ENCODE measurements at places on chromosomes 11 and 22.

DNA sequence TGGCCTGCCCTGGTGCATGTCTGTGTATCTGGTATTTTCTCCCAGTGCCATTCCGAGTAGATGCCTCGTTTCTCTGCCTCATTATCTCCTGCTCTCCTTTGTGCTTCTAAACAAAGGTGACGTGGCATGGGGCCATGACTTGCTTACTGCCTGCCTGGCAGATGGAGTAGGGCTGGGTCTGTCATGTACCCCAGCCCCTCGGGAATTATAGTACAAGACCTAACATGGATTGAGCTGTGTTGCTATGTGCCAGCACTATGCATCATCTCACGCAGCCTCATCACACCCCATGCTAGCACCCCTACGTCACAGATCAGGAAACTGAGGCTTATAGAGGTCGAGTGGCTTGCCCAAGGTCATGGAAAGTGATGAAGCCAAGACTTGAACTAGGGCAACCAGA is 88.1 kb downstream of the GALNT18 start:
- DNase-seq = no peak

GRCh38 chr11:27282806-27283205 is 80.2 kb downstream of the CCDC34 start:
- no peak for DNase-seq

GRCh38 chr11:80330264-80330663 is 889.4 kb upstream of the TENM4 start:
- no peak for DNase-seq

- peak; percentile 40 for DNase-seq
Observed at GRCh38 chr22:50601669-50602337, 1.2 kb downstream of the MAPK8IP2 start.

GRCh38 chr11:18383388-18384156 is 10.8 kb upstream of the LDHA start:
- peak; percentile 78 for DNase-seq

- DNase-seq = no peak
Observed at GRCh38 chr22:46515208-46516111, 22.0 kb downstream of the CELSR1 start.

- no peak for DNase-seq
Observed at GRCh38 chr22:50691521-50691920, 18.9 kb downstream of the SHANK3 start.

- DNase-seq = no peak
Observed at GRCh38 chr11:74485868-74486267, 7.7 kb downstream of the LIPT2 start.

GRCh38 chr11:111406589-111406988 is 27.5 kb upstream of the POU2AF1 start:
- no peak for DNase-seq

- no peak for DNase-seq
Observed at GRCh38 chr11:20205807-20206206, 45.5 kb upstream of the DBX1 start.

DNA sequence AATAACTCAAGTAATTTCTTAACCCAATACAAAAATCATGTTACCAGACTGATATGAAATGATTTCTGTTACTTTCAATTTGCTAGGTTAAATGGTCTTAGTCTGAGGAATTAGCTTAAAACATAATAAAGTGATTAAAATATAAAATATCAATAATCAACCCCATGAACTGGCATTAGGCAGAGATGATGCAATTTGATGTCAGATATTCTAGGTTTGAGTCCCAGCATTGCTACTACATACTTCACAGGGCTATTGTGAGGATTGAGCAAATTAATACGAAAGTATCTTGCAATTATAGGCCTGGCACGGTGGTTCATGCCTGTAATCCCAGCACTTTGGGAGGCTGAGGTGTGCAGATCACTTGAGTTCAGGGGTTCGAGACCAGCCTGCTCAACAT is 66.5 kb downstream of the PICALM start:
- no peak for DNase-seq

DNA sequence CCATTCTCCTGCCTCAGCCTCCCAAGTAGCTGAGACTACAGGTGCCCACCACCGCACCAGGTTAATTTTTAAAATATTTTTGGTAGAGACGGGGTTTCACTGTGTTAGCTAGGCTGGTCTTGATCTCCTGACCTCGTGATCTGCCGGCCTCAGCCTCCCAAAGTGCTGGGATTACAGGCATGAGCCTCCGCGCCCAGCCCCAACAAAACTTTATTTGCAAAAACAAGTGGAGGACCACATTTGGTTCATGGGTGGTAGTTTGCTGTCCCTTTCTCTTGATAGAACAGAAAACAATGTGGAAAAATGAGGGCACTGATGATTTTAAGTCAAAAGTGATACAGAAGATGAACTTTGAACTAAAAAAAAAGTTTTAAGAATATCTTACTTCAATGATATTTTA is 121.8 kb upstream of the SERPIND1 start:
- DNase-seq = no peak

DNA sequence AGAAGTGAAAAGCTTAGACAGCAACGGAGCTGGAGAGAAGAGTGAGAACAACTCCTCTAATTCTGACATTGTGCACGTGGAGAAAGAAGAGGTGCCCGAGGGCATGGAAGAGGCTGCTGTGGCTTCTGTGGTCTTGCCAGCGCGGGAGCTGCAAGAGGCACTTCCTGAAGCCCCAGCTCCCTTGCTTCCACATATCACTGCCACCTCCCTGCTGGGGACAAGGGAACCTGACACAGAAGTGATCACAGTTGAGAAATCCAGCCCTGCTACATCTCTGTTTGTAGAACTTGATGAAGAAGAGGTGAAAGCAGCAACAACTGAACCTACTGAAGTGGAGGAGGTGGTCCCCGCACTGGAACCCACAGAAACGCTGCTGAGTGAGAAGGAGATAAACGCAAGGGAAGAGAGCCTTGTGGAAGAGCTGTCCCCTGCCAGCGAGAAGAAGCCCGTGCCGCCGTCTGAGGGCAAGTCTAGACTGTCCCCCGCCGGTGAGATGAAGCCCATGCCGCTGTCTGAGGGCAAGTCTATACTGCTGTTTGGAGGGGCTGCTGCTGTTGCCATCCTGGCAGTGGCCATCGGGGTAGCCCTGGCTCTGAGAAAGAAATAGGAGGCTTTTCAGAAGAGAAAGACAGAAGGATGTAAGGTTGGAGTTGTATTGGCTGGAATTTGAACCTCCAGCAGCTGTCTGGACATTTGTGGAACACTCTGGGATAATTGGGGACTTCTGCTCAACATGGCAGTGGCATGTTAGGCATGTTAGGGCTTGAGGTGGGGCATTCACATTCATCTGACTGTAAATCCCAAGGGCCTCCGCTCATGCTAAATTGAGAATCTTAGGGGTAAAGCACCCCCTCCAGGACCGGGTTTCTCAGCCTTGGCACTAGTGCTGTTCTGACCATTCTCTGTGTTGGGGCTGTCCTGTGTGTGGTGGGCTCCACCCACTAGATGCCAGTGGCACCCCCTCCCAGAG is 47.1 kb downstream of the BID start:
- no peak for DNase-seq

DNA sequence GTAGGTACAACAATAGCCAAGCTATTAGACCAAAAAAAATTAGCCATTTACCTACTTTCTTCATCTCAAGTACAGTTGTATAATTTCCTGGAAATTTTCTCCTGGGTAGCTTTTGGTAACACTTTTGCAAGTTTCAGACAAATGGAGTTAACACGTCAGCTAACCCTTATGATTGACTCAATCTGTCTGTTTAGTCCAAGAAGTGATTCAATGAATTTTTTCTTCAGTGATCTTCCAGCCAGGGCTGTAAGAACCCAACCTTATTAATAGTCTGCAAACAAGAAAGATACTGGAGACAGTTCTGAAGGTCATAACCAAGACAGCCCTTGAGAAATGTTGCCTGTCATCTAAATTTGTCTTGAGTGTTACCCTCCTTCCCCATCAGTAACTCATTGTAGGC is 30.1 kb upstream of the FIBIN start:
- DNase-seq = no peak

- no peak for DNase-seq
Observed at GRCh38 chr11:16897470-16898061, 116.6 kb downstream of the PLEKHA7 start.

- no peak for DNase-seq
Observed at GRCh38 chr11:117816151-117816741, 8.3 kb downstream of the FXYD2 start.

GRCh38 chr11:95248666-95249467 is 17.9 kb upstream of the SESN3 start:
- peak; percentile 16 for DNase-seq

DNA sequence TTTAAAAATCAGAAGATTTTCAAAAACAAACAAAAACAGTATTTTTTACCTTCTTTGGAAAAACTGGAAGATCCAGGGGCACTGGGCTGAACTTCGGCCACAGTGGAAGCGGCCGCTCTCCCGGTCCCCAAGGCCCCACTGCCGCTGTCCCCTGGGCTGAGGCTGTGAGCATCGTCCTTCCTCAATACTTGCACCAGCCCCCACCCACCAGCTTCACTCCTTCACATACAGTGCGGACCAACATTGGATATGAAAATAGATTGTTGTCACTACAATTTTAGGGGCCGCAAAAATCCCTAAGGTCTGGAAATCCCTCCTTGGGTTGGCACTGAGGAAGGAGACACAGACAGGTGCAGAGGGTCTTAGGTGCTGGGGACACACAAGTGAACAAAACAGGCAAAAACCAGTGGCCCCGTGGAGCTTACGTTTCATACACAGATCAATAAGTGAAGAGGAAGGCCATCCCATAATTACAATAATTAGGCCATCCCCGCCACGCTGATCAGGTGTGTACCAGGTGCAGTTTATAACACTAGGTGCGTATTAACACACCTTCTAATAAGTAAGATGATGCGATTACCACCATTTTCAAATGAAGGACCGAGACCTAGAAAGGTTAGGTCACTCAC is 28.2 kb upstream of the SLC22A12 start:
- no peak for DNase-seq

GRCh38 chr22:47781427-47782111 is 1019.1 kb downstream of the TBC1D22A start:
- no peak for DNase-seq

DNA sequence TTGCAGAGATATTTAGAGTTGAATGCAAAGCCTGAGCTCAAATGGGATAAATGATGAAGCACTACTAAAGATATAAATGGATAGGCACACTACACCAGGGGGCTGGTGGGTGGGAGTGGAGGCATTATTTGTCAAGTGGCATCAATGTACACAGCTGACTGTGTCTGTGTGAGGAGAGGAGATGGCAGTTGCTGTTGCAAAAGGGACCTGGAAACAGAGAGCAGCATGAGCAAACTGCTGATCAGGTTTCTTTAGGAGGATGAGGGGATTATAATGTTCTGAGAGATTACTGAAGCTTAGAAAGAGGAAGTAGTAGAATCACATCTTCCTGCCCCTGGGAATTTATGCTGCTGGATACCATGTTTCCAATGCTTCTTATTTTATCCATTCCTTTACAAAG is 39.4 kb upstream of the LIN7C start:
- no peak for DNase-seq

DNA sequence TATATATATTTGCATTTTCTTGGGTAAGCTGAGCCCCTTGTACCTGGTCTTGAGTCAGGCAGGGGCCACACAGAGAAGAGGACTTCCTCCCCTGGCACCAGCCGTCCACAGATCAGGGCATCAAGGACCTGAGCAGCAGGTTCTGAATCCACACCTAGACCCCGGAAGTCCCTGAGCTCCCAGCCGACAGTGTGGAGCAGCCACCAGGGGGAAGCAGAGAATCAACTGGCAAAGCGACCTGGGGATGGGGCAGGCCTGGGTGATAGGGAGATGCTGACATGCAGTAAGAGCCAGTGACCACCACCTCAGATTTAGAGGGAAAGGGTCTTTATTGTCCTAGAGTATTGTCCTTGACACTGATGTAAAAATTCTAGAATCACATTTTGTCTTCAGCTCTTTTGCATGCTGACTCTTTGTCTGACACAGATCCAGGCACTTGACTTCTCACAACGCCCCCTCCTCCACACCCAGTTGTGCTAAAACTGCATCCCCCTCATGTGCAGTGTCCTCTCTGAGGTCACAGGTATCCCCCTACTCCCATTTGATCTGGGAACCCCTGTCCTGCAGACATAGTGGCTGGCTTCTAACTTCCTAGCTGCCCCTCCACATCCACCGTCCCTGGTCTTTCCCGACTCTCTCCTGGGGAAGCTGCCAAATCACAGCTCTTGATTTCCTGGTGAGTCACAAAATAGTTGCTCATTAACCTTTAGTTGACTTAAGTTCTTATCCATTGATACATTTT is 109.3 kb downstream of the GGTLC2 start:
- peak; percentile 88 for DNase-seq

- no peak for DNase-seq
Observed at GRCh38 chr22:44532552-44532951, 34.5 kb upstream of the RTL6 start.

GRCh38 chr22:25392584-25392983 is 171.9 kb upstream of the GRK3 start:
- no peak for DNase-seq

Data from GM13976 (cell line).